ENCODE measurements at places on chromosomes 4 and X.

DNA sequence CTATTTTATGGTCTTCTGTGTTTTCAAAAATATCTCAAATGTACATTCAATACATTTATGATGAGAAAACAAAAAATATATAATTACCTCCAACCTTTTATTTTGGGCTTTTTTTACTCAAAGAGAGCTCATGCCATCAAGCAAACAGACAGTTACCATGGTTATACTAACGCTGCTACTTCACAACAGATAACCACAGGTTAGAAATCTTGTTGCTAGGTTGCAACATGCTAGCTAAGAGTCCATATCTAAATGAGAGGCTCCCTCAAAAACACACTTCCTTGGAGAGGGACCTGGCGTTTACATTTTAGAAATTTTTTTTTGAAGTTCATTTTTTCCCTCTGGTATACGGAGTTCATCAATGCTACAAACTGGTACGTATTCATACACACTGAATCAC is 44.3 kb downstream of the TBC1D9 start:
- no peak for DNase-seq

GRCh38 chr4:82551734-82552133 is 10.1 kb downstream of the TMEM150C start:
- no peak for DNase-seq

DNA sequence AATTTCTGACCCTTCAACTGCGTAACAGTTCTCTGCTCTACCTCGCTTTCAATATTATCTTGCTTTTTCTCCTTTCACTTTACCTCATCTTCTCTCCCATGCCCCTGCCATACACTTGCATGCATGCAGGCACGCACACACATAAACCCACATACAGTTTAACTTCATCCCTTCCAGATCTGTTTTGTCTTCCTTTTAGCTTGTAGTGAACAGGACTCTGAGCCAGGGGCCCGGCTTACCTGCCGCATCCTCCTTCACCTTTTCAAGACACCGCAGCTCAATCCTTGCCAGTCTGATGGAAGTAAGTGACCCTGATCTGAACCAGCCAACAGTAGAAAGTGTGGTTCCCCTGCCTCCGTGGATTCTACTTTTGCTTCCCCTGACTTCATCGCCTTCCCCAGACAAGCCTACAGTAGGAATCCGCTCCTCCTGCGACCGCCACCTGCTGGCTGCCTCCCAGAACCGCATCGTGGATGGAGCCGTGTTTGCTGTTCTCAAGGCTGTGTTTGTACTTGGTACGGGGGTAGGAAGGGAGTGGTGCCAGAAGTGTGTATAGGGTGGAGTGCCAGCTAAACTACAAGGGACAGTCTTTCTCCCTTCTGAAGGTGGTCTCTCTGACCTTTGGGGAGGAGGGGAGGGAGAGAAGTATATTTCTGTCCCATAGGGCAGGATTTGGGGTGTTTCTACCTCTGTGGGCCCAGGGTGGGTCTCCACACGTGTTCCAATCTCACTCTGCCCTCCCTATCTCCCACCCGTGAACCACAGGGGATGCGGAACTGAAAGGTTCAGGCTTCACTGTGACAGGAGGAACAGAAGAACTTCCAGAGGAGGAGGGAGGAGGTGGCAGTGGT is 10.7 kb downstream of the MED12 start:
- DNase-seq, result no peak

DNA sequence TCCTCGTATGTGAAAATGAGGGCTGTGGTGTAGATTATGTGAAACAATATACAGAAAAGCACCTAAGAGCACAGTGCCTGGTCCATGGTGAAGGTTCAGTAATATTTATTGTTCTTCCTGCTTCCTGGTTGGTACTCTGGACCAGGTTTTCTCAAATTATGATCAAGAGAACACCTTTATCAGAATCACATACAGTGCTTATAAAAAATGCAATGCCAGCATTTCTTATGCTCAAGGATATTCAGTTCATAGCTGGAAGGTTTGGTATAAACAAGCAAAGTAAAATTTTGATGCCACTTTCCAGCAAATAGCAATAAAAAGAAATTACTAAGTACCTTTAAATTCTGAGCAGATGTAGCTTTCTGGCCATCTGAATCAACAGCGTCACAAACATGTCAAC is 1412.4 kb downstream of the RPA4 start:
- DNase-seq, result no peak

DNA sequence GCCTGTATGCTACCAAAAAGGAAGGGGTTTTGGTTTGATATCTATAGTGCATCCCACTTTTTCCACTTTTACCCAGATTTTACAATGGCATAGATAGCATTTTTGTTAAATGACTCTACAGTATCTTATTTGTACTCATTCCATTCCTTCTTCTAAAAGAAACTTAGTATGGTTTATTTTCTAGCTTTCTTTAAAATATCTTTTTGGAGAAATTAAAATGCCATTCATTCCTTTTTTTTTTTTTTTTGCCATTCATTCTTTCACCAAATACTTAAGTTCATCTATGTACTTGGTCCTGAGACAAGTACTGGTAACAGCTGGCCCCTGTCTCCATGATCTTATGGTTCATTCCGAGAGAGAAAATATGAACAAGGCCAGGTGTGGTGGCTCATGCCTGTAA is 49.1 kb downstream of the MID1 start:
- no peak for DNase-seq

DNA sequence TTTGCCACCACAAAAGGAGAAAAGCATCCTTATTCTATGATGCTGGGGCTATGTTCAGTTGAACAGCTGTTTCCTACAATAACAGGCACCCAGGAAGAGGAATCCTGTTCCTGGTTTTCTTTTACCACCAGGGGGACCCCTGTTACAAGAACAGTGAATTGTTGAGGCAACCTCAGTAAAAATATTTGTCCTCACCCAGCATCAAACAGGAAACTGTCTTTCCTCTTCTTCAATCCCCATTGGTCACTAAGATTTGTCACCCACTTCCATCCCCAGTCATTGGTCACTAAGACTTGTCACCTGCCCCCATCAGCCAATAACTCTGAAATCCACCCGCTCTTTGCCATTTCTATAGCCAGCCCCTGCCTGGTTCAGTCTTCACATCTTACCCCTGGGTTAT is 143.5 kb upstream of the GALNT7 start:
- DNase-seq, result no peak

DNA sequence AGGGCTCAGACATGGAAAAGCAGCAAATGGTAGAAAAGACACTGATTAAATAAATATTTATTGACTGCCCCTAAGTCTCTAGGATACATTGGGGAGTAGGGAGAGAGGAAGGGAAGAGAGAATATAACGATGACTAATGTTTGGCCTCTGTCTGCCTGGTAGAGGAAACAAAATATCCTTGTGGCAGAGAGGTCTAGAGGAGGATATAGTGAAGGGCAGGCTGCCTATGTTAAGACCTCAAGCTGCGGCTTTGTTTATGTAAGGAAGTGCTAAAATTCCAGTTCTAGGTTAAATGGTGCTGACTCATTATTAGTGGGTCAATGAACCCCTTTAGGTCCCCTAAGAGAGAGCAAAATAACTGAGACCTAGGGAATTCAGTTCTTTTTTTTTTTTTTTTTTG is 427.3 kb upstream of the FTHL17 start:
- no peak for DNase-seq

- no peak for DNase-seq
Measured at GRCh38 chrX:8907688-8908087, 106.5 kb upstream of the FAM9A start.

DNA sequence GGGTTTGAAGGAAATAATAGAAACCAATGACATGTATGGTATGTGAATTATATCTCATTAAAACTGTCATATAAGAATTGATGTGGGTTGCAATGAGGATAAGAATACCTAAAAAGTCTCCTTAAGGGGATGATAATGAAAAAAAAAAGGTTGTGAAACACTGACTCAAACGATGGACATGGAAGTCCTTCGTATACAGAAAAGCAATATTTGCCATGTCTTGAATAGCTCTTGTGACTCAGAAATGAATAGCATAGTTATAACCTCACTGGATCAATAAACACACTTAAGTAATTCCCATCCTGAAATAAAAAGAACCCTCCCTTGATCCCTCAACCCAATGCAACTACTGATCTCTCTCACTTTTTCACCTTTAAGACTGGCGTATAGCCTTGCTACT is 89.7 kb downstream of the OPHN1 start:
- DNase-seq, result no peak

GRCh38 chr4:95181243-95181995 is 367.4 kb downstream of the UNC5C start:
- DNase-seq, result no peak

DNA sequence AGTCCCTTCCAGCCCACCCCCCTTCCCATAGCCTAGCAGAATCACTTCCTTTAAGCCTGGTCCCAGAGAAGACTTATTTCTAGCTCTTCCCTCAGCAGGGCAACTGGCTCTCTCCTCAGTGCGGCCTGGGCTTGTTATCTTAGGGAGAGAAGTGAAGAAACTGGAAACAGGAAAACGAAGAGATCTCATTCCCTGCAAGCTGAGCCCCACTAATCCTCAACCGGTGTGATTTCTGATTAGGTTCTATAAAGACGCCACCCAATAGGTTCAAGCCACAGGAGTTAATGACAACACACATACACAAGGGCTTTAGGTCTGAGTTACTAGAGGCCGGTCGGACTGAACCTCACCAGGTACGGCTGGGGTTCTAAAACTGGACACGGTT is 3.2 kb downstream of the GSX2 start:
- no peak for DNase-seq

- DNase-seq, result no peak
Measured at GRCh38 chrX:120797188-120797851, 78.3 kb downstream of the CT47B1 start.

DNA sequence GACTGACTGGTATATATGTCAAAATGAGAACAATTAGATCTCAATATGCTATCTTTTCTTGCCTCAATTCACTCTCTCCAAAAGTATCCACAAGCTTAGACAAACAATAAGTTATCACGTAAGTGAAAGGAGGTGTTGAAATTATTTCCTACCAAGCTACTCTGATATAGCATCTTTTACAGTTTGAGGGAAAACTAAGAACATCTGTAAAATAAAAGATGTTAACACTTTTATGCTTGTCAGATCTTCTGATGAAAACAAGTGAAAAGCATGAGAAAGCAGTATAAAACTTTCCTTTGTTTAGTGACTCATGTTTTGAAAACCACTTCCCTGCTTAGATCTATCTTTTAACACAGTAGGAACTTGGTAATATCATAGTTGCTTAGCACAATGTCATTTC is 8.4 kb upstream of the MAB21L2 start:
- DNase-seq, result no peak

GRCh38 chr4:5399790-5400421 is 308.5 kb downstream of the EVC2 start:
- no peak for DNase-seq

DNA sequence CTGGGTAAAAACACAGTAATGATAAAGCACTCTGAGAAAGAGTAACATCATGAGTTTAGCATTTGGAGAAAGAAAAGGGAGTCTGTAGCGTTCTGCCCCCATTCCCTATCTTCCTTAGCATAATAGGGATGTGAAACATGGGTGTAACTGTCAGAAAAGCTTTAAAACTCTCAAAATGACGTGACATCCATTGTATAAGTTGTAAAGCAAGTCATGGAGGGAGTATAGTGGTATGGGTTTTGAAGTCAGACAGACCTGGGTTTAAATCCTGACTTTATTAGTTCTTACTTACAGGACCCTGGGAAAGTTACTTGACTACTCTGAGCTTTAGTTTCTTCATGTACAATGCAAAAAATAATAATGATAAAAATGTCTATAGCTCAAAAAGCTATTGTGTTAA is 17.1 kb downstream of the FBXO8 start:
- no peak for DNase-seq

- DNase-seq, result no peak
Measured at GRCh38 chr4:76950052-76950955, 752 bp downstream of the SEPTIN11 start.

GRCh38 chr4:159706704-159707103 is 603.8 kb downstream of the RAPGEF2 start:
- no peak for DNase-seq

DNA sequence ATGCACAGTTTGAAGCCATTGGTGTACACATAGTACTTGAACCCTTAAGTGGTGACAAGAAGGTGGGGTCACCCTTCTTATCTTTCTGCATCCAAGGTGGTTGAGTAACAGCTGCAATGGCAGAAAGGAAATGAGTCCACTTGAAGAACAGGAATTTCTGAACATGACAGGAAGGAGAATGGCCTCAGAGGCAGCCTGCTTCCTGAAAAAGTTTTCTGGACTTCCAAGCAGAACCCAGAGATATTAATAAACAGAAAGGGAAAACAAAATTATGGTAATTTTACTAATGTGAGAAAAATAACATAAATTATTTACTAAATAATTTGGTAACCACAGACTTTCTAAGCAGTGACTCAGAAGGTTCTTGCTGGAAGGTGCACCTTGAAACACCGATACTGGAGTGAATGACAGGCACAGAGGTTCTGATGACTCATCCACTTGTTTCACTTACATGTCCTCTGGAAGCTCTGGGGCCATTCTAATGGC is 119.9 kb upstream of the HS3ST1 start:
- DNase-seq, result no peak

DNA sequence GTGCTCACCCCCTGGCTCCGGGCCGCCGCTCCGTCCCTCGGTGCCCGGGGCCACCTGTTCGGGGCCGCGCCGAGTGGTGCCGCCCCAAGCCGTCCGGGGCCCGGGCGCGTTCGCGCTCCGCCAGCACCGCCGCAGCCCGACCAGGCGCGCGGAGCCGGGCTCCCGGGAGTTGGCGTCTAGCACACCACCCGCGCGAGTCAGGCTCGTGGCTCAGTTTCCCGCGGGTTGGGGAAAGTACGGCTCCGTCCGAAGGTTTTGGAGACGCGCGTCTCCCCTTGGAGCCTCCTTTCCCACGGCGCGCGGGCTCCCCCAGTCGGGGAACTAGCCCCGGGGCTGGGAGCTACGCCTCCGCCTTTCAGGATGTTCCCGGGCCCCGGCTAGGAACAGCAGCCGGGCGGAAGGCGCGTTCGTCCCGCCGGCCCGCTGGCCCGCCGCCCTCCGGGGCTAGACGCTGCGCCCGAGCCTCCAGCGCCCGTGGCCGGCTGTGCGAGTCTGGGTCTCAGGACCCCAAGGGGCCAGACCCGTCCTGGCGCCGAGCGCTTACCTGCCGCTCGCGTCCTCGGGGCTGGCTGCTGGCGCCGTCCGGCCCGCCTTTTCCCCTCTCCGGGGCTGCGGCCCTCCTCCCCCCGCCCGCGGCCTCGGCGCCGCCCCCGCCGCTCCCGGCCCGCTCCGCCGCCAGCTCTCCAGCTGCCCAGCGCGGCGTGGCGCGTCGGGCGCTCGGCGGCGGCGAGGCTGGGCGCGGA is at the start of gene ADGRG2:
TSS of gene ADGRG2 (minus strand) at position 571 of the 743 bp plus-strand sequence. CDS start 53,634 bp downstream, outside the sequence.
- no peak for DNase-seq

- DNase-seq, result no peak
Measured at GRCh38 chr4:79272126-79272525, 53.7 kb downstream of the NAA11 start.

- DNase-seq, result no peak
Measured at GRCh38 chrX:97330151-97330550, 446.4 kb downstream of the RPA4 start.

- no peak for DNase-seq
Measured at GRCh38 chr4:182280436-182281111, 37.4 kb downstream of the TENM3 start.

GRCh38 chr4:137861682-137862081 is 329.4 kb upstream of the PCDH18 start:
- DNase-seq, result no peak

- DNase-seq, result no peak
Measured at GRCh38 chrX:119389214-119389613, 9.9 kb upstream of the SLC25A43 start.

- DNase-seq, result no peak
Measured at GRCh38 chrX:72314881-72315280, 9.2 kb upstream of the CITED1 start.

Measured in NCI-H187 treated with DMSO at 0.1 percent for 48 hours (cell line).